CD8-positive, alpha-beta T cell (primary cell): ENCODE measurements at places on chromosomes 16 and 17.

DNA sequence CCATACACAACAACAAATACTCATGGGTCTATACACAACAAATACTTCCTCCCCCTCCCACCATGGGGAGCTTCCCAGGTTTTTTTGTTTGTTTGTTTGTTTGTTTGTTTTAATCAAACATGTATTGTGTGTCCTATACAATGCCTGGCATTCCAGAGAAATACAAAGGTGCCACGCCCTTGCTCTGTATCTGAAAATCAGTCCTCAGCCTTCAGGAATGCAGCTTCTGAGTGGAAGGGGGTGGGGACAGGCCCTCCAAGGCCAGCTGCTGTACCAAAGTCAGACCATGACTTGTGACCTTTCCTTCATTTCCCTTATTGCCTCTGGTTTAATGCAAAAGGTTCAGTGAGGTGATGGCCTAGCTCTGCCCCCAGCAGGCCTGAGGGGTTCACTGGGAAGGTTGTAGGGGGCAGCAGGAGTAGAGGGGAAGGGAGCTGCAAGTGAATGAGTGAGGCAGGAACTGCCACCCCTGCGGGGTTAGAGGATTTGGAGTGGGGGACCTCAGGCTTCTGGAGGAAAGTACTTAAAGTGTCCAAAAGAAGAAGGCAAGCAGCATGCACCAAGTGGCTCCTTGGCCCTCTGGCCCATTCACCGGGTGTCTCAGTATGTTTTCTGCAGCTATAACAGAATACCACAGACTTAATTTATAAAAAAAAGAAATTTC, 105.2 kb downstream of the CLEC16A start:
- DNase-seq: no peak

GRCh38 chr17:27576477-27577083, 54.4 kb upstream of the LGALS9 start:
- DNase-seq: no peak

GRCh38 chr16:50121721-50122445, 31.2 kb upstream of the TENT4B start:
- DNase-seq: peak; percentile 29

GRCh38 chr17:82767041-82767754, 15.3 kb downstream of the TBCD start:
- DNase-seq: peak; percentile 39

GRCh38 chr17:76697702-76698465, 12.9 kb downstream of the MXRA7 start:
- no peak for DNase-seq

GRCh38 chr17:9833922-9834321, 8.2 kb downstream of the GLP2R start:
- DNase-seq: no peak

DNA sequence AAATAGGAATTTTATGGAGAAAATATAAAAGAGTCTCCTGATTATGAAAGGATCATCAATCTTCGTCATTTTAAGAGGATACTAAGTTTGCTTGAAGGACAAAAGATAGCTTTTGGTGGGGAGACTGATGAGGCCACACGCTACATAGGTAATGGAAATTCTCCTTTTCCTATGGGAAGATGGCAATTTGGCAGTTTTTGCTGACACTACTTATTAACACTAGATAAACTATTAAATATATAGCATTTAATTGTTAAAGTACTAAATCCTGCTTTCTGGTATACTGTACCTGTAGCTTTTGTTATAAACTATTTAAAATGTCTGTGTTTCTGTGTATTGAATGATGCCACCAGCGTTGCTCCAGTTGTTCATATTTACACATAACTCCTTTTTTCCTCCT, 12.6 kb downstream of the ALDH3A2 start:
- no peak for DNase-seq

- no peak for DNase-seq
These were observed 510.6 kb downstream of the CDH13 start for GRCh38 chr16:83137326-83137781.

- peak; percentile 41 for DNase-seq
These were observed 6.7 kb downstream of the HAGHL start for GRCh38 chr16:733382-734207.

DNA sequence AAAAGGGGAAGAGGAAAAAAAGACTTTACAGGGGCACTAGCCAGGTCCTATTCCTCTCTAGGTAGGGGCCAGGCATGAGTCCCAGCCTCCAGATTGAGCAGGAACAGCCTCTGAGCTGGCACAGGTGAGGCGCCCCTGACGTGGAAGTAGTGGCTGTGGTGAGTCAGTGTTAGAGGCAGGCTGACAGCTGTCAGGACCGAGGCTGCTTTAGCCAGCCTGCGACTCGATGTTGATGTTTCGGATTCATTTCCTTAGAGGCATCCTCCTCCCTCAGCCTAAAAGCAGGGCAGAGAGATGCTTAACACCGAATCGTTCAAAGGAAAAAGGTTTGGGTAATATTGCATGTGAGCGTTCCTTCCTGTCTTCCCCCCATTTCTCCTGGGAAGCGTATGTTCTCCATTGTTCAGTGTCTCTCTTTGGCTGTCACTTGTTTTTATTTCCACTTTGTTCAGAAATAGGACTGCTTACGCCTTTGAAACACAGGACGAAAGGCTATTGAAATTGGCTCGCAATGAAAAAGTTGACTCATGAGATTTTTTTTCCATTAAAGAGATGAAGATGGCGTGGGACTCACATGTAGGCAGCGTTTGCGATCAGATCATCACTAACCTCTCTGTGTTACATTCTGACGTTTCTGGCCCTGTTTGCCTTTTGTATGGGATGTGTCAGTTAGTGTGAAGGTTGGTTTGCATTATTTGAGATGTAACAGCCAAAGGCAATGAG, 1.3 kb downstream of the KIAA0513 start:
- peak; percentile 76 for DNase-seq

DNA sequence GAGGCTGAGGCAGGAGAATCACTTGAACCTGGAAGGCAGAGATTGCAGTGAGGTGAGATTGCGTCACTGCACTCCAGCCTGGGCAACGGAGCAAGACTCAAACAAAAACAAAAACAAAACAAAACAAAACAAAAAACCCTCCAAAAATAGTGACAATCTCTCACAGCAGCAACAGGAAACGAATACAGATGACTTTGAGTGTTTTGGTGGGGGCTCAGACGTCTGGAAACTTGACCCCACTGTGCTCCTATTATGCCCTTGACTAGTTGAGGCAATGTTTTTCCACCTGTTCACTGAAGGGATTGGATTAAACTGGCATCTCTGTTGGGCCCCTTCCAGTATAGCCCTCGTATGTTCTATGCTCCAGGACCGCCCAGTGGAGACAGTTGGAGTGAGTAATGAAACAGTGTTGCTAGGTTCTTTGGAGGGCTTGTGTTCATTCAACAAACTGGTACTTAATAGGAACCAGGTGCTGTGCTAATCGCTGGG, 167.0 kb downstream of the UTP18 start:
- peak; percentile 34 for DNase-seq

DNA sequence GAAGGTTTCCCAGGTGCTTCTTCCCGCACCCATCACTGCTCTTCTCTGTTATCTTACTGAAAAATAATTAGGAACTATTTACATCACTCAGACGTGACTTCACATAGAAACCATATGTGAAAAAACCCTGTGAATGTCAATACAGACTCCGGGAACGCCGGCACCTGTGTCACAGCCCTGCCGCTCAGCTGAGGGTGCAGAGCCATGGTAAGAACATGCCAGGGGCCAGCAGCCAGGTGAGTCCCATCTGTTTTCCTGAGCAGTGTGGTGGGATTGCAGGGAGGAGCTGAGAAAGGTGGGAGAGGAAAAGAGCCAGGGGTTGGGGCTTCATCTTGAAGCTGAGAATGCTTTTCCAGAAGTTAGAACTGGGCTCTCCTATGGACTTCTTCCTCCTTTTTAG, 13.7 kb downstream of the FOXF1 start:
- no peak for DNase-seq

DNA sequence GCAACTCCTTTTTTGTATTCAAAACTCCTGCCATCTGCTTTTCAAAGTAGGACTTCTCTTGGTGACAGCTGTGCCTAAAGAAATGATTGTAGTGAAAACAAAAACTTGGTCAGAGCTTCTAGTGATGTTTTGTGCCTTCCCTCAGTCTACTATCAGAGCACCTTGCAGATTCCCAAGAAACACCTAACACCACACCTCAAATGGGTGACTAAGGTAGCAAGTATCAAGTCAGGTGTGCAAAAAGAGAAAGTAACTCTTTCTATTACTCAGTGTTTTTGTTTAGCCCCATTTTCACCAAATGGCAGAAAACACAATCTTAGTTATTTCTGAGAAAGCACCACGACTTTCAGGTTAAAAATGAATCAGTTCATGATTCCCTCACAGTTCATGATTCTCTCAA, 2.0 kb upstream of the PMFBP1 start:
- DNase-seq: no peak

DNA sequence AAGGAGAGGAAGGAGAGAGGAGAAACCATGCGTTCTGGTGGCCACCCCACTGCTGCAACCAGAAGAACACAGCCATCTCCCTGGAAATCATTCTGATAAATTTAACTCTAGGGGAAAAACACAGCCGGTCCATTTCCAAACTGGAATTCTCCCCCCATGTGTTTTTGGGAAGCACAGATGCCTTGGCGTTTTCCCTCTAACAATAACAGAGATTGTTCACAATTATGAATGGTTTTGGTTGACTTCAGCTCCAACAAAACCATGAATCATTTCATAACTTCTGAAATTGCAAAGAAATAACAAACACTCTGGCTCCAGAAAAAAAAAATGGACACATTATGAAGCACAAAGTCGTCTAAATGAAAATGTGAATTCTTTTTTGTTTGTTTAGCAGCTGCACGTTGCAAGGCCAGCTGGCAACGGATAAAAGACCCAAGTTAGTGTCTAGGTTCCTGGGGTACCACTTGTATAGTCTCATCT, 46.2 kb downstream of the GNAO1 start:
- no peak for DNase-seq

- no peak for DNase-seq
These were observed 90.4 kb downstream of the TMEM100 start for GRCh38 chr17:55632236-55632635.

GRCh38 chr17:48704361-48705248, 17.7 kb downstream of the PRAC1 start:
- DNase-seq: no peak

GRCh38 chr17:7922845-7923628, 6.6 kb downstream of the KCNAB3 start:
- peak; percentile 77 for DNase-seq

- no peak for DNase-seq
These were observed 11.6 kb downstream of the PALB2 start for GRCh38 chr16:23629516-23629915.

GRCh38 chr17:57943645-57944044, 11.6 kb downstream of the CUEDC1 start:
- DNase-seq: no peak

- DNase-seq: no peak
These were observed 498.6 kb upstream of the SALL1 start for GRCh38 chr16:51649631-51650030.

- DNase-seq: no peak
These were observed 15.2 kb downstream of the ARHGAP23 start for GRCh38 chr17:38443356-38444031.

DNA sequence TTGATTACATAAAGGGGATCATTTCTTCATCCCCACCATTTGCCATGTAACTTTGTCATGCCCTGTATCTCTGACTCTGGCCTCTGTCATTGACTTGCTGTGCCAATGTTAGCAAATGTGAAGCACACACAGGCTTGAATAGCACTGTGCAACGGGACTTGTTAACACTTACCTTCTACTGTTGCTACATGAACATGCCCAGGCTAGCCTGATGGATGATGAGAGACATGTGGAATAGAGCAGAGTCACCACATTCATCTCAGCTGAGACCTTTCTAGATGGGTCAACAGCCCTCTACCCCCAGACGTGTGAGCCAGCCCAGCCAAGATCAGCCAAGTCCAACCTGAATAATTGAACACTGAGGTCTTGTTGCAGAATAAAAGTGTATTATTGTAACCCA, 162.1 kb upstream of the SALL1 start:
- DNase-seq: no peak

DNA sequence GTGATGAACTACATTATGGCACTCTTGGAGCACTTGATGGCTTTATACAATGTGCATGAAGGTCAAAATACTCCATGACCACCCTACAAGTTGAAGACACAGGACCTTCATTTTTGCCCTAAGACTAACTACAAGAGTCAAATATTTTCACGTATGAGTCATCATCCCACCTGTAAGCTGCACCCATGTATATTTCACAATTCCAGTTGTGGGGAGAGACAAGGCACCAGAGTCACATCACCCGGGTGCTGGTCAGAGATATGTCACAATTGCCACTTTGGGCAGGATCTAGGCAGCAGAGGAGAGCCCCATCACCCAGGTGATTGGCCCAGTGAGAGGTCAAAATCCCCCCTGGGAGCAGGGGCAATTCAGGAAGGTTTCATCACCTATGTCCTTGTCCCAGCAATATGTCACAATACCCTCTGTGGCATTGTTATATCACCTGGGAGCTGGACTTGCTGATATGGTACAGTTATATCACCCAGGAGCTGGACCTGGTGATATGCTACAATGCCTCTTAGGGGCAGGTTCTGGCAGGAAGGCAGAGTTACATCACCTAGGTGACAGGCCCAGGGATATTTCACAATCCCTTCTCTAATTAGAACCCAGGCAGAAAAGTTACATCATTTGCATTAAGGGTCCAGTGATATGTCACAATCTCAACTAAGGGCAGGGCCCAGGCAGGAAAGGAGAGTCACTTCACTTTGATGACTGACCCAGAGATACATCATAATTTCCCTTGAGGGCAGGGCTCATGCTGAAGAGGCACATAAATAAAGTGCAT, 1839.2 kb downstream of the TP53TG3F start:
- DNase-seq: no peak

DNA sequence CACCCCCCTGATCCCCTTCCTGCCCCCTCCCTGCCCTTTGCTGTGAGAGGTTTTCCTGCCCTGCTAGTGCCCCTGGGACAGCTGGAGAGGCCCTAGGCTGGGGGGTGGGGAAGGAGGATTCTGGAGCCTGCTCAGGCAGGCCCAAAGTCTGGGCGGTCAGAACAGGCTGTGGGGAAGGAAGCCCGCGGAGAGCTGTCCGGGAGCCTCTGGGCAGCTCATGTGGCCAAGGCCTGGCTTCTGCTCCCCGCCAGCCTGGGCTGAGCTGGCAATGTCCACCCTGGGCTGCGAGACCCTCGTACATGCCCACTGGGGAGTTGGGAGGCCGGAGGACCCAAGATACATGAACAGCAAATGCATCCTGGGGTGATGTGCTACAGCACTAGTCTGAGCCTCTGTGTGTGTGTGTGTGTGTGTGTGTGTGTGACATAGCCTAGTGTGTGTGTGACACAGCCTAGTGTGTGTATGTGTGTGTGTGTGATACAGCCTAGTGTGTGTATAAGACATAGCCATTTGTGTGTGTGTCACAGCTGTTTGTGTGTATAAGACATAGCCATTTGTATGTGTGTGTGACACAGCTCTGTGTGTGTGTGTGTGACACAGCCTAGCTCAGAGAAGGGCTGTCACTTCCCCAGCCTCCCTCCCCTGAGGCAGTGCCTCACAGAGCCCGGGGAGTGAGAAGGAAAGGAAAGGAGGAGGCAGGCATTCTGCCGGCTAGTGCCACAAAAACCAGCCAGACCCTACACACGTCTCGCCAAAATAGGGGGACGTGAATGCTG, 201.4 kb upstream of the CIBAR2 start:
- DNase-seq: no peak

- DNase-seq: no peak
These were observed 24.9 kb downstream of the MPP3 start for GRCh38 chr17:43808076-43808475.

- DNase-seq: no peak
These were observed 95.6 kb downstream of the GRIN2A start for GRCh38 chr16:10086620-10087019.

GRCh38 chr16:54265575-54266107, 20.9 kb downstream of the IRX3 start:
- DNase-seq: no peak

GRCh38 chr16:13911871-13912270, 8.1 kb upstream of the ERCC4 start:
- DNase-seq: no peak

- DNase-seq: no peak
These were observed 497 bp upstream of the SLC38A7 start for GRCh38 chr16:58685084-58685449.
